ENCODE measurements at places on chromosomes 11 and 22.

DNA sequence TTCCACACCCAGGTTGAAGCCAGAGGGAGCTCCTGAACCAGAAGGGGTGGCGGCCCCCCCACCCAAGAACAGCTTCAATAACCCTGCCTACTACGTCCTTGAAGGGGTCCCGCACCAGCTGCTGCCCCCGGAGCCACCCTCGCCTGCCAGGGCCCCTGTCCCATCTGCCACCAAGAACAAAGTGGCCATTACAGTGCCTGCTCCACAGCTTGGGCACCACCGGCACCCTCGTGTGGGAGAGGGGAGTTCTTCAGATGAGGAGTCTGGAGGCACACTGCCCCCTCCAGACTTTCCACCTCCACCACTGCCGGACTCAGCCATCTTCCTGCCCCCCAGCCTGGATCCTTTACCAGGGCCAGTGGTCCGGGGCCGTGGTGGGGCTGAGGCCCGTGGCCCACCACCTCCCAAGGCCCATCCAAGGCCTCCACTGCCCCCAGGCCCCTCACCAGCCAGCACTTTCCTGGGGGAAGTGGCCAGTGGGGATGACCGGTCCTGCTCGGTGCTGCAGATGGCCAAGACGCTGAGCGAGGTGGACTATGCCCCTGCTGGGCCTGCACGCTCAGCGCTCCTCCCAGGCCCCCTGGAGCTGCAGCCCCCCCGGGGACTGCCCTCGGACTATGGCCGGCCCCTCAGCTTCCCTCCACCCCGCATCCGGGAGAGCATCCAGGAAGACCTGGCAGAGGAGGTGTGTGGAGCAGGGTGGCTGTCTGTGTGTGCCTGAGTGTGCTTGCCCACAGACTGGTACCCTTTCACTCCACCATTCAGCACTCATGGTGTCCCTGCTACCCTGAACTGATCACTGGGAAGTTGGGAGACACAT lies 6.7 kb downstream of the PHOX2A start:
- DNase-seq, result no peak

DNA sequence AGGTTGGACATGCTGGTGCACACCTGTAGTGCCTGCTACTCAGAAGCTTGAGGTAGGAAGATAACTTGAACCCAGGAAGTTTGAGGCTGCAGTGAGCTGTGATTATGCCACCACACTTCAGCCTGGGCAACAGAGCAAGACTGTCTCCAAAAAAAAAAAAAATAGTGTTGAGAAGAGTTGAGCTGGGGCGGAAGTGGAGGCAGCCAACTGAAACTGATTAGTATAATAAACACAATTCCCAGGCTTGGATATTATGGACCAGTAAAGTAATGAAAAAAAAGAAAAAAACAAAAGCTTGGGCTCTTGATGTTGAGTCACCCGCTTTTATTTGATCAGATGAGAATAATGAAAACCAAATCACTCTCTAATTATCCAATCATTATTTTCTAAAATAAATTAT lies 21.0 kb downstream of the LDLRAD3 start:
- no peak for DNase-seq

DNA sequence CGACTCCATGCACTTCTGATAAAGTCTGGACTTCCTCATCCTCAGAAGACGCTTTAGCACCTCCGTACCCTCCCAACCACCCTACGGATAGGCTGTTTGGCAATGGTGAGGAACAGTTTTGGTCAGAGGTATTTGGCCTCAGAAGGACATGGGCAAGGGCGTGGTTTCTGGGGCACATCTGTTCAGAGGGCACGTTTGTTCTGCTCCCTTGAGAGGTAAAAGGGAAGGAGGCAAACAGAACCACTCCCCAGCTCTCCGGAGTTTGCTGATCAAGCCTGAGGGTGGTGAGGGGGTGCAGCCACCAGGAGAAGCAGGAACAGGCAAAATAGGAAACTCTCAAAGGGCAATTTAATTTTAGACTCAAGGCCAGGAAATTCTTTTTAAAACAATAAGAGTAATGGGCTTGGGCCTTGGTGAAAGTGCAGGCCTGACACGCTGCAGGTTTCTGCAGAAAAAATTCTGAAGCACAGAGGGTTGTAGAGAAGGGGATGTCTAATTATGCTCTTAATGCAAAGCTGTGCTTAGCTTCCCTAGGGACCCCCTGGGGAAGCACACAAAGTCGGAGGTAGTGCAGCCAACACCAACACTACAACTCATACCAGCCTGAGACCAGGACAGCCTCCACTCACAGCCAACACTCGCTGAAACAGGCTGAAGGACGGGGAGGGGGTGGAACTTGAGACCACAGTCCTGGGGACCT lies 23.3 kb downstream of the ETS1 start:
- no peak for DNase-seq

DNA sequence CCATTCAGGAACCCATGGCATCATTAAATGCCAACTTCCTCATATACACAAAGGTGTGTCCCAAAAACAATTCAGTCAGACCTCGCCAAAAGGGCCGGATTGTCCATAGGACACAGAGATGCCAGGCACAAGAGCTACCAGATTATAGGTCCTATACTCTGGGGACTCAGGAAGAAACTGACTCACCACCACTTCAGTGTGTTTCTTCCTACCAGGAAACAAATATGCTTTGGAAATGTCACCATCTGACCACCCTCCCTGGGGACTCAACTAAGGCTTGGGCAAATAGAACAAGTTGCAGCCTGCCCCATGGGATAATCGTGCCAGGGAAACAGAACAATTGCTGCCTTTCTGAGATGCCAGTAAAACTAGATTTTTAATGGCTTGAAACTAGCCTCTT lies 11.7 kb downstream of the POU2AF3 start:
- no peak for DNase-seq

GRCh38 chr11:3056296-3057068 lies 741 bp downstream of the CARS1 start:
- no peak for DNase-seq

GRCh38 chr11:55457641-55458040 lies 89.9 kb downstream of the OR4A15 start:
- no peak for DNase-seq

DNA sequence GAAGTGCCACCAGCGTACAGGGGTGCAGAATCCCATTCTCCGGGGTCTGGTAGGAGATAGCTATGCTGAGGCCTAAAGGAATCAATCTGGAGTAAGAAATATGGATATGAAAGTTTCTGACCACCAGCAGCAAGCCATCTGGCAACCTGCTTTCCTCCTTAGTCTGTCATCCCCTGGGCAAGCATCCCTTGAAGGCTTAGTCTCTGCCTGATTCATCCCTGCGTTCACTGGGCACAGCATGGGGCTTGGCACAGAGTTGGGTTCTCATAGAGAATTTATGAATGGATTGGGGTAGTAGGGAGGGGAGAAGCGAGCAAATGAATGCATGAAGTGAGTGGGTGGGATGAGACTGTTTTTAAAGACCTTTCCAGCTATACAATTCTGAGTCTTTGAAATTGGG lies 85.8 kb upstream of the NARS2 start:
- no peak for DNase-seq

- DNase-seq, result peak; percentile 18
Observed at GRCh38 chr11:85918910-85919794, 64.0 kb downstream of the CCDC83 start.

- peak; percentile 78 for DNase-seq
Observed at GRCh38 chr11:119352857-119353260, 6.4 kb upstream of the MFRP start.

DNA sequence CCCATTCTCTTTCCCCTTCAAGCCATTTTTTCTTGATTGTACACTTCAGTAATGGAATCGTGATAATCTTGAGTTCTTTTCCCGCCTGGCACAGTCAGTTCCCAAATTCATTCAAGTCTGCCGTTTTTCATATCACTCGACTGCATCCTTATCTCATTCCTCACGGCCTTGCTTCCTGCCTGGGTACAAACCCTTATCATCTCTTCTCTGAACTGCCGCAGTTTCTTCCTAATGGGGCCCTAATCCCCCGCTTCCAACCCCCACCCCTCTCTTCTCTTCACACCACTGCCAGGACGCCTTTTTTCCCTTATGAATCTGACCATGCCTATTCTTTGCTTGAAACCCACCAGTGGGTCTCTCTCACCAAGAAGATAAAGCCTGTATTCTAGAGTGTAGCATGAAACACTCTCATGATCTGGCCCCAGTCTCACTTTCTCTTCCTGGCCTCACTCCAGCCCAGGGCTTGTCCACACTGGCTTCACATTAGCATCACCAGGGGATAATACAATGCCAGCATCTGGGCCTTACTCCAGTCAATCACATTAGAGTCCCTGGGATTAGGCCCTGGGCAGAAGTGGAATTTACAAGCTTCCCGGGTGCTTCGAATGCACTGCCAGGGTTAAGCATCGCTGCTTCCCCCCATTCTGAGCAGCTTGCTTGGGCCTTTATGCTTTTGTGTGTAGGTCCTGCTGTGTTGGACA lies 102.1 kb downstream of the FBXO7 start:
- no peak for DNase-seq

DNA sequence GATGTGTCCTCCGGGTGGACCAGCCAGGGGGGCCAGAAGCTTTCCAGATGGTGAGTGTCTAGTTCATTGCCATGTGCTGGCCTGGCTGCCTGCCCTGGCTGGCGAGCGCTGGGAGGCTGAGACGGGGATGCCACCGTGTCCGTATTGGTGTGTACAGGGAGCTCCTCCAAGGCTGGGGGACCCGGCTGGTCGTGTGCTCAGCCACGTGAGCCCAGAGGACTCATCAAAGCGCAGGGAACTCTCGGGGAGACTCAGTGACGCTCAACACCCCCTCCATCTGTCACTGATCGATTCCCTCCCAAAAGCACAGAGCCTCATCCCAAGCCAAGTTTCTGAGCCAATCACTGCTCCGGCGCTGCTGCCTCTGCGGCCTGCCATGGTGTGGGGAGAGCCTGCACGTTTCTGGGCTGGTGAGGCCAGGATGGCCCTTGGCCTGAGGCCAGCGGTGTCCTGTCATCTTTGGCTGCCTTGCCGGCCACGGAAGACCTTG lies 423.7 kb downstream of the SHANK2 start:
- no peak for DNase-seq

- no peak for DNase-seq
Observed at GRCh38 chr11:12213883-12214282, 103.5 kb downstream of the MICAL2 start.

DNA sequence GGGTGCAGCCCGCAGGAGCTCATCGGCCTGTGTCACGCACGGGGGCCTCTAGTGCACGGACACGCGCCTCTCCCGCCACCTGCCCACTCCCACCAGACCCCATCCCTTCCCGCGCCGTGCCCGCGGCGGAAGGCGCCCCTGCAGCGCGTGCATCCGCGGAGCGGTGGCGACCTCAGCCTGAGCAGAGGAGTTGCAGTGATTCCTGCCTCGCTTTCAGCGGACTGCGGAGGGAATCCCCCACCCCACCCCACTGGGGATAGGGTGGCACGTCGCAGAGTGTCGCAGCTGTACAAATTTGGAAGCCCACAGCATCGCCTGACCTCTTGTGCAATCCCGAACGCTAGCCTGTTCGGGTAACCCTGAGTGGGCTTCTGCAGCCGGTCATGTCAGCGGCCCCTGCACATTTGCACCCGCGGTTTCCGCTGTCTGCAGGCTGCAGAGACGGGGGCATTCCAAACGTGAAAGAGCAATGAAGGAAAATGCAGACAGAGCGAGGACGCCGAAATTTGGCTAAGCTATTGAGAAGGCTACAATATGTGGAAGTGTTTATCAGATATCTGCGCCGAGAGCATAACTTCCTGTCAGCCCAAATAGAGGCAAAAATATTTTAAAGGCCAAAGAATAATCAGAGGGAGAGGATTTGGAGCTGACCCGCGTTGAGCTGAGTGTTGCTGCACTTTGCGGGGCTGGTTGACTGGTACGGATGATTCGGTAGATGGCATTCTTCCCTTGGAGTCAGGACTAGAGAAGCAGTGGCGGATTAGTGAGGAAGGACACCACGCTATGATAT lies 617 bp upstream of the ARHGAP20 start:
- peak; percentile 77 for DNase-seq

- DNase-seq, result peak; percentile 30
Observed at GRCh38 chr11:129815596-129816461, at the start of gene TMEM45B. Gene TMEM45B, plus strand, starts transcription at chr11:129815848. Its CDS starts 36,635 bp downstream, at chr11:129852483.

GRCh38 chr22:28369854-28370253 lies 309.8 kb downstream of the TTC28 start:
- DNase-seq, result no peak

GRCh38 chr22:23183061-23183698 lies 2.9 kb downstream of the BCR start:
- peak; percentile 71 for DNase-seq

GRCh38 chr11:41175304-41175972 lies 284.0 kb downstream of the LRRC4C start:
- no peak for DNase-seq

DNA sequence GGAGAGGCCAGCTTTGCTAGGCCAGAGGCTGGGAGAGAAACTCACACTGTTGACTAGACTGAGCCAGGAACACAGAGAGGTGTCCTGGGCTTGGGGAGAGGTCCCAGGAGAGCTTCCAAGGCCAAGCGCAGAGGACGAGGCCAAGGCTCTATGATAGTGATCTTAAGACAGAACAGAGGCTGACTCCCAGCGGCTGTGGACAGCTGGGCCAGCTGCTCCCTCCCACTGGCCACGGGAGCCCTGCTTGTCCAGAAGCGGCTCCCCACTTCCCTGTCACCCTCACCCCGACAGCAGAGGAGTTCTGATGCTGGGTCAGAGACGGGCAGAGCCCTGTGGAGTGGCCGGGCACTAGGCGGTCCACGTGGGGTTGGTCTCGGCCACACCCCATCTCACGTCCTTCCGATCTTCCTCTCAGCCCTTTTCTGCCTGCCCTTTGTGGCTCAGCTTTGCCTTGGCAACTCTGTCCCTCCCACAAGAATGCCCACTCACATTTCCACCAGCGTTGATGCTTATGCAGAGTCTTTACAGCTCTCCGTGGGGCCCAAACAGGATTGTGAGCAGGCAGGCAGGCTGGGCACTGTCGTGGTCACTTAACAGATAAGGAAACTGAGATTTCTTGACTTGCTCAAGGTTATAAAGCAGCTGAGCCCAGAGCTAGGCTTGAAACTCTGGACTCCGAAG lies 68.2 kb downstream of the FBXO7 start:
- no peak for DNase-seq

DNA sequence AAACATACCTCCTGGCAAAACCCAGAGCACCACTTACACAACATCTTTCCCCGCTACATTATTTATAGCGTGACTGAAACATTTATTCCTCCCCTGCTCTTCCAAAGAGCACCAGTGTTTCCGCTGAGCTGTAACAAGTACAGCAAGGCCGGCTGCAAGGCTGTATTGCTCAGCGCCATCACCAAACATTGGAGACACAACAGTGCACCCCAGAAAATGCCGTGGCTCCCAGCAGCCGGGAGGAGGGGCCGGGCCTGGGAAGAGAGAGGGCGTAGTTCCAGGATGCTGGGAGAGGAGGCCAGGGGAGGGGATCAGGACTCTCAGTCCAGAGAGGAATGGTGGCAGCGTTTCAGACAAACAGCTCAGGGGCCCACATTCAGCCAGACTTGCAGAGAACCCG lies 133.2 kb downstream of the DSCAML1 start:
- no peak for DNase-seq

DNA sequence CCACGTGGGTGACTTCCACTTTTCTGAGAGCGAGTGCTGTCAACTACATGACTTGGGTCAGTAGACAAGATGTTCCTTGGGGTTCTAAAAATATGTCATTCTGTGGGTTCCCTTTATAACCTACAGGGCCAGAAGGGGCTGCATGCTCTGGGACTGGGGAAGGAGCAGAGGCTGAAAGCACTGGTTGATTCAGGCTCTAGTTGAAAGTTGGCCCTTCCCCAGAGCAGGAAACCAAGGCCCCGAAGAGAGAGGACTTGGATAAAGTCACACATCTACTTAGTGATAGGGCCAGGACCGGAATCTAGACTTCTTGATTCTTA lies 9.9 kb downstream of the ADAMTS15 start:
- DNase-seq, result no peak

- DNase-seq, result peak; percentile 27
Observed at GRCh38 chr11:70067591-70068341, 10.4 kb upstream of the ANO1 start.

Data from D341Med (cell line).